ENCODE measurements at places on chromosomes 12 and 14. TPM values are rescaled to one million over a fixed set of nuclear protein-coding genes. Genes with fewer than 3 reads are reported as not detected.

DNA sequence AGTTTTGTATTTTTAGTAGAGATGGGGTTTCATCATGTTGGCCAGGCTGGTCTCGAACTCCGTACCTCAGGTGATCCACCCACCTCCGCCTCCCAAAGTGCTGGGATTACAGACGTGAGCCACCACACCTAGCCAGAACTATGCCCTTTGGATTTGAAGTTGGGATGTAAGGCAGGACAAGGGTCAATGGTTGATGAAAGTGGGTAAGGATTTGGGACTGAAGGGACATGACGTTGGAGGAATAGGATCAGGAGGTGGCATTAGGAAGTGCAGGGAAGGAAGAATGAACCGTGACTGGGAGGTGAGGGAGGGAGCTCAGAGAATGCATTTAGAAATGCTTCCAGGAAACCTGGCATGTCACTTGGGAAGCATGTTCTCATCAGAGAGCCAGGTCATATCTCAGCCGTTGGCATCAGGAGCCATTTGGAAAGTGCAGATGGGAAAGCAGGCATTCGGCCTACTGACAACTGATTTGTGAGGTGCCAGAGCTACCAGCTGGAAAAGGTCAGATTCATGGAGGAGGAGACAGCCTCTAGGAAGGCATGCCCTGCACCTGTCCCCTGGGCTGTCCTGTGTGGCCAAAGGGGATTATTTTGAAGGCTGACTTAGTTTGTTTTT lies 2.2 kb downstream of the CRADD start:
- H3K27me3 ChIP-seq: no peaks in the 10 kb centered on the region
- H3K36me3 ChIP-seq: no peaks in the 10 kb centered on the region
- no peak overlapping the region for H3K27ac ChIP-seq
- no peak for DNase-seq
- H3K4me3 ChIP-seq: no peak overlapping the region

DNA sequence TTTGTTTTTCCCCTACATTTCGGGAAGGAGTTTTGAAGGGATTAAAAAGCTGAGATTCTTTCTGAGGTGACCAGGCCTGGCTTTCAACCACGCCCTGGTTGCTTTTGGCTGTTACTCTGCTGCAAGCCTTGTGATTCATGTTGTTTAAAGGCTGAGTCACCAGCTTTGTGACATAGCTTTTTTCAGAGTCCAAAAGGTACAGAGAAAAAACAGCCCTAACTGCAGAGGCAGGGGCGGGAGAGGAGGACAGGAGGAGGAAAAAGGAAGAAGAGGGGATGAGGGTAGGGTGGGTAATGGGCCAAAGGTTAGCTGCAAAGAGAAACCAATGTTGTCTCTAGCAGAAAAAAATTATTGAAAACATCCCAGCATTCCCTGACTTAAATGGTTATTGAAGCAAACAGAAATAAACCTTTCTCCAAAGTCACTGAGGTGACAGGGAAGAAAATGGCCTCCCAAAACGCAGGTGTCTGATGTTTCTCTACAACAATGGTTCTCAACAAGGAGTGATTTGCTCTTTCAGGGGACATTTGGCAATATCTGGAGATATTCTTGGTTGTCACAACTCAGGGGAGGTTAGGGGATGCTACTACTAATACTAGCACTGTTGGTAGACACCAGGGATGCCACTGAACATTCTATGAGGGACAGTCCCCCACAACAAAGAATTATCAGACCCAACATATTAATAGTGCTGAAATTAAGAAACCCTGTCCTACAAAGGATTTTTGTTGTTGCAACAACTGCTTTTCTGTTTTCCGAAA lies 2.1 kb upstream of the UBC start:
- peak overlapping the region; percentile 98 for H3K27ac ChIP-seq
- peak overlapping the region; percentile 40 for H3K4me3 ChIP-seq
- peak; percentile 73 for DNase-seq
- no peaks in the 10 kb centered on the region for H3K27me3 ChIP-seq

DNA sequence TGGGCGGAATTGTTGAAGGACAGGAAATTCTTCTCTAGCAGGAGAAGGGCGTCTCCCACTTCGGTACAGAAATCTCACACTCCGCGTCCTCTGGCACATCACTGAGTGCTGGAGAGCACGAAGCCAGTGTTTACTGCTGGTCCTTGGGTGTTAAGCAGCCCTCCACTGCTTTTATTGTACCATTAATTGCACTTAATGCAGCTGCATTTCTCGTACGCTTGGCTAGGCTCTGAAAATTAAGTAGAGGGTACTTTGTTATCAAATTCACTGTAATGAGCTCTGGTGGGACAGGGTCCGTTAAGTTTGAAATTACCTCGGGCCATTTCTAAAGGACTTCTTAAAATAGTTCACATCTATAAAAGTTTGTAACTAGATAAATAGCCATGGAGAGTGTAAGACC lies 411.2 kb downstream of the NPAS3 start:
- H3K27ac ChIP-seq: no peak overlapping the region
- H3K4me3 ChIP-seq: no peak overlapping the region
- H3K27me3 ChIP-seq: no peaks in the 10 kb centered on the region
- no peak for DNase-seq
- no peaks in the 10 kb centered on the region for H3K4me1 ChIP-seq

DNA sequence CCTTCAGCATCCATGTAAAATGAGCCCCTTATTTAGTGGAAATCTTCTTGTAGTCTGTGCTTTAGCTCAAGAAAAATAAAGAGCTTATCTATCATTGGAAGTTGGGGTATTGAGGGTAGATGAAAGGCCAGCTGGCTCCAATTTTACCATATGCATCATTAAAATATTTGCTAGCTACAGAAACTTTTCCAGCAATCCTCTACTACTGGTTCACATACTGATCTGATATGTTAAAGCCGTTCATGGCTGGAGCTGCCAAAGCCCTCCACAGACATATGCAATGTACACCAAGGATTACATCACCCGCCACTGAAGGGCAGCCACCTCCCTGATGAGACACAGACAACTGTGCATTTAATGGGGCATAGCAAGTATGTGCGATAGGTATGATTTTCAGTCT lies 1205.3 kb downstream of the GALC start:
- H3K4me3 ChIP-seq: no peak overlapping the region
- no peak overlapping the region for H3K27ac ChIP-seq
- no peaks in the 10 kb centered on the region for H3K36me3 ChIP-seq

- no peak overlapping the region for H3K4me3 ChIP-seq
- H3K4me1 ChIP-seq: no peaks in the 10 kb centered on the region
- peaks cover 4% of the 10 kb centered on the region for H3K36me3 ChIP-seq
- no peaks in the 10 kb centered on the region for H3K27me3 ChIP-seq
- no peak overlapping the region for H3K27ac ChIP-seq
- no peak for DNase-seq
Measured at GRCh38 chr12:57531836-57532235, 9.2 kb downstream of the MBD6 start.

The NFKBIA gene
- 546 TPM for total RNA-seq

The SPATS2 gene
- total RNA-seq: 24.0 TPM

Data from breast epithelium (tissue), 4 donors.